Ovary (tissue), 10 donors: ENCODE measurements at places on chromosomes 2 and 18. TPM values are rescaled to one million over a fixed set of nuclear protein-coding genes. Genes with fewer than 3 reads are reported as not detected.

DNA sequence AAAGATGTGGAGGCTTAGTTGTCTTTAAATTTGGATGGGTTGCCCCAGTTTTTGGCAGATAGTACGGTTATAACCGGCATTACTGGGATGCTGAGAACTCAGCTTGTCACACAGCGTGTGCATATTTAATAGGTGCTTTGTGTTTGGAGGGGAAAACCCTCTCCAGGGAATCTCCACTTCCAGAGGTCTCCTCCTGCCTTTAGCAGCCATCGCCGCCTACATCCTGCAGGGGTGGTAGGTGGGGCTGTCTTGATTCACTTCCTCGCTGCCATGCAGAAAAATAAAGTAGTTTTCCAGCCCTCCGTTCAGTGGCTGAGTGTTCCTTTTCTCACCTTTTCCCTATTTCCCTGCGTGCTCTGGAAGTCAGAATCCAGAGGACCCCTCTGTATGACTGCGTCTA is 76.4 kb downstream of the ITGB1BP1 start:
- no peaks in the 10 kb centered on the region for H3K27me3 ChIP-seq
- H3K4me3 ChIP-seq, result no peak overlapping the region
- H3K4me1 ChIP-seq, result no peaks in the 10 kb centered on the region
- no peaks in the 10 kb centered on the region for H3K36me3 ChIP-seq

DNA sequence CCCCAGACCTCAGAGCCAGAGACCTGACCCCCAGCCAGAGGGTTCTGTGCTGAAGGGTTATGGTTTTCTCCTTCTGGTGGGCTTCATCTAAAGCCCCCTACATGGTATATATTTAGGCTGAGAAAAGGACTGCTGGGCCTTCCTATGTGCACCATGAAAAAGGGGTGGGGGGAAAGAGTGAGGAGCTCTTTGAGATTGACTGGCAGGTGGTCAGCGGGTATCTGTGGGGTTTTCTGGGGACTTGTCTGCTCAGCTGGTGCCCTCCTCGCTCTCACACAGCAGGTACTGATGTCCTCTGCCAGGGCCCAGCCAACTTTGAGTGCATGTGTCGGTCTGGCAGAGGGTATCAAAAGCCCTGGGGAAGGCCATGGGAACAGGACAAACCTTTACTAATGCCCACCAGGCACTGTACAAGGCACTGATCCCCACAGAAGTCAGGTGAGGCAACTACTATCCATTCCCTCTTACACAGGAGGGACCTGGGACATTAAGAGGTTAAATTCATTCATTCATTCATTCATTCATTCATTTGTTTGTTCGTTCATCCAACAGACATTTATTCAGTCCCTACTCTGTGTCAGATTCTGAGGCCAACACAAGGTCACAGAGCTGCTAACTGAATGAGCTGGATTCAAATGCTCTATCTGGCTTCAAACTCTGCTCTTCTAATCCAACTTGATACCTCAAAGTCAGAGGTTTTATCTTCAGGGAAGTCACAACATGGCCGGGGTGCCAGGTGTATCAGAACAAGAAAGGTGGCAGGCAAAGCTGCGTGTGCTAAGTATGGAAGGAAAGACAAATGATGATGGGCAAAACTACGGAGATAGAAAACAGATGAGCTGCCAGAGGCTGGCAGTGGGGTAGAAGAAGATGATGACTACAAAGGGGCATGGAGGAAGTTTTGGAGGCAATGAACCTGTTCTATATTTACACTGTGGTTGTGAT is 44.6 kb downstream of the REEP1 start:
- no peak overlapping the region for H3K27ac ChIP-seq
- H3K4me1 ChIP-seq, result no peaks in the 10 kb centered on the region
- no peak overlapping the region for H3K4me3 ChIP-seq
- DNase-seq, result no peak
- no peaks in the 10 kb centered on the region for H3K36me3 ChIP-seq

GRCh38 chr2:175855794-175856453 is 146.1 kb downstream of the LNPK start:
- no peak overlapping the region for H3K27ac ChIP-seq
- no peak for DNase-seq
- H3K4me3 ChIP-seq, result no peak overlapping the region
- no peaks in the 10 kb centered on the region for H3K4me1 ChIP-seq
- H3K36me3 ChIP-seq, result no peaks in the 10 kb centered on the region

The NOSTRIN gene
- 29.8 TPM for total RNA-seq

DNA sequence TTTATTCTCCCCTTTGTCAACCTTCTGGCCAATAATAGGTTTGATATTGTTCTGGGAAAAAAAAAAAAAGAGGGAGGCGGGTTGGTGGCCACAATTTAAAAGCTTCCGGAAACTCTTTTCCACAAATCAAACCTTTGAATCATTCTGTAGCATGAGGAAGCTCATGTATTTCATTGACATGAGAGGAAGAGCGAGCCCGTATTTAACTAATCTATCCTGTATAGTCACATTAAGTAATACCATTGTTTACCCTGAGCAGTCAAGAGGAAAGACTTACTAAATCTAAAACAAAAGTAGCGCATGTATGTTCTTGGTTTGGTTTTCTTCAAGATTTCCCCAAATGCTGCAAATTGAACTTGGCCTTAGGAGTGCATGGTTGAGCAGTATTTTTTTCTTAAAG is 120.1 kb downstream of the NCKAP5 start:
- H3K27ac ChIP-seq, result no peak overlapping the region
- no peak for DNase-seq
- H3K27me3 ChIP-seq, result no peaks in the 10 kb centered on the region

DNA sequence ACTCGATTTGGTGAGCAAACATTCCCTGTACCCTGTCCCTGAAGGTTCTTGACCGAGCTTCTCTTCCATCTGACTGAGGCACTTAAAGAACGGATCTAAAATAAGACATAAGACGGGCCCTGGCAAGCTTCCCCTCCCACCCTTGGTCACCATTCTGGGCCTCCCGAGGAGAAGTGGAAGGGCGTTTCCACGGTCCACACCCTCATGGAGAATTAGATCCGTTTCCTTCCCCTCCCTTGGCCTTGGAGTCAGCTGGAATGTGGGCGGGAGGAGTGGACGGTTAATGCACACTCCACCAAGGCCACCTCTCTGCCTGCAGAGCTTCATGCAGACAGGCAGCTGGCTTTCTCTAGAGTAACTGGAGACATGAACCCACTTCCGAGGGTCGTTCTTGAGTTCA is 257.3 kb upstream of the APCDD1 start:
- H3K27ac ChIP-seq, result no peak overlapping the region
- H3K4me3 ChIP-seq, result no peak overlapping the region
- no peaks in the 10 kb centered on the region for H3K36me3 ChIP-seq
- peak; percentile 28 for DNase-seq
- H3K4me1 ChIP-seq, result peaks cover 3% of the 10 kb centered on the region
- no peaks in the 10 kb centered on the region for H3K27me3 ChIP-seq

DNA sequence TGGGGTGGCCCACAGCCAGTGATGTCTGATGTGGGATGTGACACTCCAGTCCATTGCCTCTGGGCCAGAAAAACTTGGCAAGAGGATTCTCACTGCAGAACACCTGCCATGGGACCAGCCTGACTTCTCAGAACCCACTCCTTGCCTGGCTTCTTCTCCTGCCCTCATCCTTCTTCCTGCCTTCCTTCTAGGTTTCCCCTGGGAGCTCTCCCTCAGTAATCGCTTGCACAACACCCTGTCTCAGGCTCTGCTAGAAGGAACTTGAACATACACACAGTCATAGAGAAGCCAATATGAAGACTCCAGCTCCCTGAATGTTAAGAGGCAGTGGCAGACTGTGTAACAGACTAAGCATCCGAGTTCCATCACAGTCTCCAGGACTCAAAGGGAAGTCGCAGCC is 4.3 kb upstream of the COL6A3 start:
- H3K36me3 ChIP-seq, result no peaks in the 10 kb centered on the region
- H3K4me1 ChIP-seq, result no peaks in the 10 kb centered on the region
- no peaks in the 10 kb centered on the region for H3K27me3 ChIP-seq

The SPP2 gene
- total RNA-seq, result not detected

The LOXHD1 gene
- total RNA-seq, result not detected

The GALR1 gene
- total RNA-seq, result not detected

The LIMS4 gene
- 0.99 TPM for total RNA-seq

DNA sequence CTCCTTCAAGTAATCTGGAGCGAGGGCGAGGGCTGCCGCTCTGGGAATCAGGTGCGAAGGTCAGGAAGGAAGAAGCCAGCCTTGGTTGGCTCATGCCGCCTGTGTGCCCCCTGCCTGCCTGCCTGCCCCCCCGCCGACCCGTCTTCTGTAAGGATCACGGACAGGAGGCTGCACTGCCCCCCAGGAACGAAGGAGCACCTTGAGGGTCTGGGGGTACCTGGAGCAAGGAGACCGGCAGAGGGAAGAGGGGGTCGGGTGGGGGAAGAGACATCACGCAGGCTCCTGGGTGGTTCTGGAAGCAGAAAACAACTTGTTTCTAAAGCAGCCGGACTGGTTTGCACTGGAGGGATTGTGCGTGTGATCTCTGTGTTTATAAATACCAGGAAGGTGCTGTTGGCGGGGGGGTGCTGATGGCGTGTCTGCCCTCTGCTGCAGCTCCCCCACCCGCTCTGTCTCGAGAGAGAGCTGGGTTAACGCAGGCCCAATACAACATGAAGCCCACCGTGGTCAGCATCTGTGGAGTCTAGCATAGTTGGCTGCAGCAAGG is 1.7 kb downstream of the FOSL2 start:
- peak; percentile 55 for DNase-seq
- peaks cover 14% of the 10 kb centered on the region for H3K4me1 ChIP-seq
- no peaks in the 10 kb centered on the region for H3K27me3 ChIP-seq
- H3K36me3 ChIP-seq, result no peaks in the 10 kb centered on the region
- H3K27ac ChIP-seq, result peak overlapping the region; percentile 99

- no peak overlapping the region for H3K27ac ChIP-seq
- DNase-seq, result no peak
- no peak overlapping the region for H3K4me3 ChIP-seq
Measured at GRCh38 chr2:181959508-181959907, 26.1 kb upstream of the PPP1R1C start.

- H3K27me3 ChIP-seq, result no peaks in the 10 kb centered on the region
- H3K36me3 ChIP-seq, result no peaks in the 10 kb centered on the region
- no peak overlapping the region for H3K4me3 ChIP-seq
- no peak for DNase-seq
Measured at GRCh38 chr2:71460056-71460455, 6.7 kb downstream of the DYSF start.

GRCh38 chr2:70344195-70344594 is 42.3 kb upstream of the FAM136A start:
- H3K27me3 ChIP-seq, result no peaks in the 10 kb centered on the region
- H3K4me1 ChIP-seq, result no peaks in the 10 kb centered on the region
- no peak overlapping the region for H3K27ac ChIP-seq
- DNase-seq, result no peak

GRCh38 chr2:191369034-191369433 is 123.8 kb downstream of the MYO1B start:
- no peak overlapping the region for H3K4me3 ChIP-seq
- no peak overlapping the region for H3K27ac ChIP-seq
- no peak for DNase-seq
- no peaks in the 10 kb centered on the region for H3K36me3 ChIP-seq
- H3K27me3 ChIP-seq, result no peaks in the 10 kb centered on the region

- no peaks in the 10 kb centered on the region for H3K27me3 ChIP-seq
- no peaks in the 10 kb centered on the region for H3K36me3 ChIP-seq
- H3K4me3 ChIP-seq, result no peak overlapping the region
- H3K4me1 ChIP-seq, result no peaks in the 10 kb centered on the region
Measured at GRCh38 chr18:5122272-5122671, 74.8 kb downstream of the AKAIN1 start.

- no peaks in the 10 kb centered on the region for H3K36me3 ChIP-seq
- H3K4me1 ChIP-seq, result peaks cover 3% of the 10 kb centered on the region
- no peak for DNase-seq
Measured at GRCh38 chr2:163717993-163718680, 17.7 kb downstream of the FIGN start.

GRCh38 chr18:23725351-23725750 is 36.1 kb downstream of the LAMA3 start:
- H3K27me3 ChIP-seq, result no peaks in the 10 kb centered on the region
- DNase-seq, result no peak
- peaks cover 4% of the 10 kb centered on the region for H3K4me1 ChIP-seq
- no peak overlapping the region for H3K27ac ChIP-seq
- H3K36me3 ChIP-seq, result no peaks in the 10 kb centered on the region
- no peak overlapping the region for H3K4me3 ChIP-seq

DNA sequence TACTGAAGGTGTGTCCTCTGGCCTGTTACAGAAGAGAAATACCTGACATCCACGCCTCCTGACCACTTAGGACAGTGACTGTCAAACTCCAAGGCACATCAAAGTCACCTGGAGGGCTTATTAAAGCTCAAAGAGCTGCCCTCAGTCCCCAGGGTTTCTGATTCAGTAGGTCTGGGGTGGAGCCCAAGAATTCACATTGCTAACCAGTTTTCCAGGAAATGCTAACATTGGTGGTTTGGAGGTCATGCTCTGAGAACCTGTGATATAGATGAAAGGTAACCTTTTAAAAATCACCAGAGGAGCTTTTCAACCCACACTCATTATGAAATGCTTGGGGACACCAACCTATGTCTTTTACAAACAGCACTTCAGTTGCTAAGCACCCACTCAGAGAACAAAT is 172.3 kb downstream of the ALK start:
- no peak overlapping the region for H3K27ac ChIP-seq
- no peak for DNase-seq
- H3K36me3 ChIP-seq, result no peaks in the 10 kb centered on the region
- no peaks in the 10 kb centered on the region for H3K4me1 ChIP-seq

- peak within 1 kb of the TSS; percentile 100 for H3K27ac ChIP-seq
- H3K4me1 ChIP-seq, result peaks cover 2% of the 10 kb centered on the region
- no peaks in the 10 kb centered on the region for H3K27me3 ChIP-seq
- peak within 1 kb of the TSS; percentile 64 for H3K4me3 ChIP-seq
Measured at GRCh38 chr18:33577685-33578517, at the start of gene ASXL3. TSS of gene ASXL3 (plus strand) at chr18:33578219. CDS start at chr18:33578632, 413 bp downstream.

DNA sequence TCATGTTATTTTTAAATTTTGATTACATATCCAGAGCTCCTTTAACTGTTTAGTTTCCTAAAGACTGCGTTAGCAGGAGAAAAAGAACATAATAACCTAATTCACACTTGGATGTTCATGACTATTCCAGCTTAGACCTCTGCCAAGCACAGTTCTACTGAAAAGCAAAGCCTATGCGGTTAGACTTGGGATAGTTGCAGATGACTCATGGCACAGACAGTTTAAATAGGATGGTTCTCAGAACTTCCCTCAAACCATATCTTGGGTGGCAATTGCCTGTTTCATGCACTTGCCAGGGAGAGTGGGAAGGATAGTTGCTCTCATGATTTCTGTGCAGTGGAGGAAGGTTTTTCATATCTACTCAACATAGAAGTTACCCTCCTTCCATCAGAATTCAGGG is 149.7 kb upstream of the KLHL29 start:
- H3K4me1 ChIP-seq, result no peaks in the 10 kb centered on the region
- no peak for DNase-seq
- no peak overlapping the region for H3K4me3 ChIP-seq
- H3K27ac ChIP-seq, result no peak overlapping the region

GRCh38 chr2:103289105-103289725 is 527.4 kb downstream of the TMEM182 start:
- no peak overlapping the region for H3K27ac ChIP-seq
- H3K4me1 ChIP-seq, result no peaks in the 10 kb centered on the region
- no peak for DNase-seq
- H3K36me3 ChIP-seq, result no peaks in the 10 kb centered on the region
- H3K27me3 ChIP-seq, result no peaks in the 10 kb centered on the region

GRCh38 chr2:209147981-209148380 is 275.9 kb upstream of the MAP2 start:
- H3K4me1 ChIP-seq, result no peaks in the 10 kb centered on the region
- no peak overlapping the region for H3K4me3 ChIP-seq
- H3K27me3 ChIP-seq, result no peaks in the 10 kb centered on the region
- no peak overlapping the region for H3K27ac ChIP-seq
- H3K36me3 ChIP-seq, result no peaks in the 10 kb centered on the region

GRCh38 chr2:191901031-191901430 is 54.1 kb upstream of the CAVIN2 start:
- H3K4me3 ChIP-seq, result no peak overlapping the region
- H3K27ac ChIP-seq, result no peak overlapping the region
- no peaks in the 10 kb centered on the region for H3K4me1 ChIP-seq
- no peak for DNase-seq
- no peaks in the 10 kb centered on the region for H3K27me3 ChIP-seq
- no peaks in the 10 kb centered on the region for H3K36me3 ChIP-seq
